Activated naive CD4-positive, alpha-beta T cell treated with anti-CD3 and anti-CD28 coated beads, Interleukin-2, amount 50 U/mL, for 16 hours (primary cell): ENCODE measurements at places on chromosomes 3 and 15.

GRCh38 chr3:197298945-197299854 lies 788 bp upstream of the DLG1 start:
- DNase-seq, result peak; percentile 34

DNA sequence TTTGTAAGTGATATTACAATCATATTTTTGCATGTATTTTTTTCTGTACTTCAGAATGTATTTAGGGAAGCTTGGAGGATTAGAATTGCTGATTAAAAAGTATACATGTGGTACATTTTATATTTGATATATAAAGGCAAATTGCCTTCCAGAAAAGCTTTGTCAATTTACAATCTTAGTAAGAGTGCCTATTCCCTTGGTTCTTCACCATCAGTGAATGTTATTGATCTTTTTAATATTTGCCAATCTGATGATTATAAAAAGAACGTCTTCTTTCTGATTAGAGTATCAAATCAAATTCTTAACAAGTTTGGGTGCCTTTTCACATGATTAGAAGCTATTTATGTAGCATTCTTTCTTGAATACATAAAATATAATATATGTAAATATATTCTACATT lies 9.1 kb downstream of the WDR49 start:
- no peak for DNase-seq

DNA sequence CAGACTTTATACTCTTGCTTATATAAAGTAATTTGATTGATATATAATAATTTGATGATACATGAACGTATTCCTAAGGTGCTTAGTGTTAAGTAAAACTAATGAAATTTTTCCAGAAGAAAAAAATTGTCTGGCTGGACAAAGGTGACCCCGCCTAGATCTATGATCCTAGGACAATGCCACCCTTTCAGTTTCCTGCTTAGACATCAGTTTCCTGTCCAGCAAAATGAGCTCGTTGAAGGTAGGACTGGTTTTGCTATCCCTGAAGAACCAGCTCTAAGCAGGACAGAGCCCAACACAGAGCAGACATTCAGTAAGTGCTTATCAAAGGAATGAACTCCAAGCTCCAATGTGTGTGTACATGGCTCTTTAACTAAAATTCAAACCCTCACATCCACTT lies 80.8 kb upstream of the SNTN start:
- DNase-seq, result no peak

GRCh38 chr3:197580253-197580691 lies 24.5 kb upstream of the BDH1 start:
- no peak for DNase-seq

GRCh38 chr3:128282380-128283196 lies 129.3 kb downstream of the EEFSEC start:
- DNase-seq, result no peak

- DNase-seq, result no peak
Observed at GRCh38 chr15:31393444-31394091, 66.9 kb downstream of the KLF13 start.

GRCh38 chr3:153892126-153892525 lies 229.1 kb upstream of the ARHGEF26 start:
- DNase-seq, result no peak

DNA sequence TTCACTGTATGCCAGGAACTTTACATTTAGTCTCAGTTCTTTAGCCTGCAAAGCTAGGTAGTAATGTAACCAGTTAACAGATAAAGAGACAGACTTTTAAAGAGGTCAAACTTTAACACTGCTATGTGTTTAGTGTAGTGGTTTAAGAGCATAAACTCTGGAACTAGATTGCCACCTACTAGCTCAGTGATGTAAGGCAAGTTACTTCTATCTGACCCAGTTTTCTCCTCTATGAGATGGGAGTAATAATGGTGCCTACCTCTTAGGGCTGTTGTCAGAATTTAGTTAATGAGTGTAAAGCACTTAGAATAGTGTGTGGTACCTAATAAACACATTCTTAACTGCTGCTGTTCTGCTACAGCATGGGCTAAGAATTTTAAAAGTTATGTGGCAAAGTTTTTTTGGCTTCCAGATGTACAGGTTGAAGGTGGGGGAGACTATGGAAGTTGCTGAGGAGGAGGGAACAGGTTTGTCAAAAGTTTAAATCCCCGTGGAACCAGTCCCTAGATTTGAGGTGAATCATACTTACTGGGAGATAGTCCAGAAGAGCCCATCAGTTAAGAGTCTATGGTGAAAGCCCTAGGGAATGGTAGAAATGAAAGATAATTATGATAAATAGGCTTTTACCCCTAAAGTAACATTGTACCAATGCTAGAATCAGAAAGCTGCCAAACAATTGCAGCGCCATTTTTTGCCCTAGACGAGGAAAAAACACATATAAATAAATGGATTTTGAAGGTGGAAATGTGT lies 13.9 kb downstream of the TSC22D2 start:
- no peak for DNase-seq

DNA sequence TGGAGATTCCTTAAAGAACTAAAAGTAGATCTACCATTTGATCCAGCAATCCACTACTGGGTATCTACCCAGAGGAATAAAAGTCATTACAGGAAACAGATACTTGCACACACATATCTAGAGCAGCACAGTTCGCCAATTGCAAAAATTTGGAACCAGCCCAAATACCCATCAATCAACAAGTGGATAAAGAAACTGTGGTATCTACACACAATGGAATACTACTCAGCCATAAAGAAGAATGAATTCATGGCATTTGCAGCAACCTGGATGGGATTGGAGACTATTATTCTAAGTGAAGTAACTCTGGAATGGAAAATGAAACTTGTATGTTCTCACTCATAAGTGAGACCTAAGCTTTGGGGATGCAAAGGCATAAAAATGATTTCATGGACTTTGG lies 23.8 kb downstream of the SLC7A14 start:
- no peak for DNase-seq

- DNase-seq, result peak; percentile 30
Observed at GRCh38 chr15:30882849-30883433, 20.8 kb upstream of the FAN1 start.

DNA sequence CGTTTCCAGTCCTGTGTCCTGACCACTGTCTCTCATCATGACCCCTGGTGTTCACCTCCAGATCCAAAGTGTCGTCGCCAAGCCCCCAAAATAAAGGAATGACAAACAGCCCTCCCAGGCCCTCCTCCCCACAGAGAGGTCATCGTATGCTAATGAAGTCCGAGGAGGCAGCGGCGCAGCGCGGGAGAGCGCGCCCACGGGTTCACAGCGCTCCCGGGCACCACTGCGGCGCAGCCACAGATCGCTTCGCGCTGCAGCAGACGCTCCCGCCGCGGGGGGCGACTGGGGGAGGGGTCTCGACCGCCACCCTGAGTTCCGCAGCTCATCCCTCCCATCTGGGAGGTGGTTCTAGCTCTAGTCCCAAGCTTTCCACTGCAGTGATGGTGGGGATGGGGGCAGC lies 1.3 kb downstream of the DGKG start:
- no peak for DNase-seq

DNA sequence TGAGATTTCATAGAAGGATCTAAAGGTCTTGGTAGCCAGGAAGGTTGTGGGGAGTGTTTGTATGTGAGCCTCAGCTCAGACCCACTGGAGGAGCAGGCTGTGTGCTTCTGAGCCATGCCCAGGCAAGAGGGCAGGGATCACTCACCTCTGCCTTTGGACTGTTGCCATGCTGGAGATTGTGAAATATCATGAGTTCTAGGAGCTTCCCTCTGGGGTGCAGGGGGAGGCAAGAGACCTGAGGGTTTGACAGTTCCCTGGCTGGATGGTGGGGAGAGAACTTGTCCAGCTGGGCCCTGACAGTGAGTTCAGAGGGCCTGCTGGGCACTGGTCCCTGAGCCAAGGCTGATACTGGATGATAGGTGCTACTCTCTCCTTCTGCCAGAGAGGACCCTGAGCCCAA lies 6.0 kb downstream of the SLC6A1 start:
- no peak for DNase-seq

DNA sequence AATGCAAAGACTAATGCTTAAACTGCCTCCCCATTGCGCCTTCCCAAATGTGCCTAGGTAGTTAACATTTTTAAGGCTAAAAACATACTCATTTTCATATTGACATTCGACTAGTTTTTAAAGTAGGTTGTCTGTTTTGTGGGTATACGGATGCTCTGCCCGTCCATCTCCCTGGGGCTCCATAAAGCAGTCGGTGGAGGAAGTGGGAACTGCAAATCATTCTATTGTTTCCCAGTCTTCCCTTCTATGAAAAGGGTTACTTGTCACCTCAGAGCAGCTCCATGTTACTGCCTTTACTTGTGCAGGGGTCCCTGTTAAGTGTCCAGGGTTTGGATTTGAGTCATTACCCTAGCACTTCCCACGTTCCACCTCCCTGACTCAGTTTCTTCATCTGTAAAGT lies 10.9 kb downstream of the CHCHD6 start:
- DNase-seq, result no peak

GRCh38 chr15:40183636-40184463 lies 23.0 kb downstream of the BUB1B start:
- no peak for DNase-seq

DNA sequence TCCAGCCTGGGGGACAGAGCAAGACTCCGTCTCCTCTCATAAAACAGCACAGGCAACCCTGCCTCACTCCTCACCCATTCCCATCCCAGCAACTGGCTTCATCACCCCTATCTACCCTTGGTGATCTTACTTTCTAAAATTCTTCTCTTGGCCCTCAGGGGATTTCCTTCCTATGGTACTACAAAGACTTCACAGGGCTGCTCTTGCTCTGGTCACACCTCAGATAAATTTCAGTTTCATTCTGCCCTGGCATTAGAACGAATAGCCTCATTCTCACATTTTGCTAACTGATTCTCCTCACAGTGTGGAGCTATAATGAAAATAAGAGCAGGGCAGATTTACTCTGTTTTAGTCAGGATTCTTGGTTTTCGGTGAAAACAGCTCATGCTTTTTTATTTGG lies 22.1 kb upstream of the CRBN start:
- no peak for DNase-seq

- no peak for DNase-seq
Observed at GRCh38 chr3:172065527-172065926, 26.1 kb downstream of the FNDC3B start.

GRCh38 chr15:34999906-35000305 lies 11.8 kb upstream of the ZNF770 start:
- DNase-seq, result no peak

DNA sequence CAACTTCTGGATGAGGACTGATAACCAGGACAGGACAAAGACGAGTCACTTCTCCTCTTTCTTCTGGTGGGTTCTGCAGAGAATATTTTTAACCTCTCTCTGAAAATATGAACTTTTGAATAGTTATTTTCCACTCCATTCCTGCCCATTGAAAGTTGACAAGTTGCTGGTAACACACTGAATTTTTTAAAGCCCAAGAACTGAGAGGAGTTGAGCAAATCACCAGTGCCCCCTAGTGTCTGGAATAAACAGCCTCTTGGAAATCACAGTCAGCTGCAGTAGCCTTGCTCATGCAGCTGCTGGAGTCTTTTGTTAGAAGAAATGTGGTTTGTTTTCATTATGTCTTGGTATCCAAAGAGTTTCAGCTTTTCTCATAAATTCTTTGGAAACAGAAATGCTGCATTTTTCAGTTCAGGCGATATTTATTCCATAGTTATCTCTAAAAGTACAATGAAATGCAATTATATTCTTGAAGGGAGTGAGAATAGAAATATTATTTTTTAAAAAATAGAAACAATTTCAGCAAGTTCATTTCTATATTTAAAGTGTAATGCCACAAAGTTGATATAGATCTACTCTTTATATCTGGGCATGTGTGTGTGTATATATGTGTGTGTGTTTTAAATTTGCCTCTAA lies 741.0 kb upstream of the CBLB start:
- peak; percentile 59 for DNase-seq

- DNase-seq, result no peak
Observed at GRCh38 chr3:55546866-55547669, 60.0 kb upstream of the WNT5A start.

- no peak for DNase-seq
Observed at GRCh38 chr3:124854009-124854408, 33.2 kb downstream of the ITGB5 start.

DNA sequence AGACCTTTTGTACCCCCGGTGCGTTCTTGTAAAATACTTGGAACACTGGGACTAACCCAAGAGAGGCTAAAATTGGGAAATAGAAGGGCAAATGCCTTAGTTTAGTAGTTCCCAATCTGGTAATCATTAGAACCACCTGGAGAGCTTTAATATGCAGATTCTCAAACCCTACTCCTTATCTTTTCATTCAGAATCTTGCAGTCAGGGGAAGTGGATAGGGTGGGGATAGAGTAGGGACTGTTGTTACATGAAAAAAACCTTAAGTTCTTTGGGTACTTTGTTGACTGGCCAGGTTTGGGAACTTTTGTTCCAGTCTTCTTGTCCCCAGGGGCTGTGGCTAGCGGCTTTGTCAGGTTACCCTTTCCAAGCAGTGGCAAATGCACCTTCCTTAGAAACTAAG lies 15.9 kb downstream of the MAPKBP1 start:
- no peak for DNase-seq

DNA sequence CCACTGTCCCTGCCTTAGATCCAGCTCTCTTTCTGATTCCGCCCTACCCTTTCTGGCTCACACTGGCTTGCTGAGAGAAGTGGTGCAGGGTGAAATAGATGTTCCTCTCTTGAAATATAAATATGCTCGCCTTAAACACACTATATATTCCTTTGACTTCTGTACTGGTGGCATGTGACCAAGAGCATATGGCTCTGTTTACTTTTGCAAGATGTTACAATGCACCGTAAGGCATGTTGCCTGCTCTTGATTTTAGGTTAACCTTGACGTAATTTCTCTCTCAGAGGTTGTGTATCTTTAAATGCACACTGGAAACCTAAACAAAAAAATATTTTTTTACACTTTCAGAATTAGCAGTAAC lies 749 bp downstream of the RSRC1 start:
- DNase-seq, result no peak

DNA sequence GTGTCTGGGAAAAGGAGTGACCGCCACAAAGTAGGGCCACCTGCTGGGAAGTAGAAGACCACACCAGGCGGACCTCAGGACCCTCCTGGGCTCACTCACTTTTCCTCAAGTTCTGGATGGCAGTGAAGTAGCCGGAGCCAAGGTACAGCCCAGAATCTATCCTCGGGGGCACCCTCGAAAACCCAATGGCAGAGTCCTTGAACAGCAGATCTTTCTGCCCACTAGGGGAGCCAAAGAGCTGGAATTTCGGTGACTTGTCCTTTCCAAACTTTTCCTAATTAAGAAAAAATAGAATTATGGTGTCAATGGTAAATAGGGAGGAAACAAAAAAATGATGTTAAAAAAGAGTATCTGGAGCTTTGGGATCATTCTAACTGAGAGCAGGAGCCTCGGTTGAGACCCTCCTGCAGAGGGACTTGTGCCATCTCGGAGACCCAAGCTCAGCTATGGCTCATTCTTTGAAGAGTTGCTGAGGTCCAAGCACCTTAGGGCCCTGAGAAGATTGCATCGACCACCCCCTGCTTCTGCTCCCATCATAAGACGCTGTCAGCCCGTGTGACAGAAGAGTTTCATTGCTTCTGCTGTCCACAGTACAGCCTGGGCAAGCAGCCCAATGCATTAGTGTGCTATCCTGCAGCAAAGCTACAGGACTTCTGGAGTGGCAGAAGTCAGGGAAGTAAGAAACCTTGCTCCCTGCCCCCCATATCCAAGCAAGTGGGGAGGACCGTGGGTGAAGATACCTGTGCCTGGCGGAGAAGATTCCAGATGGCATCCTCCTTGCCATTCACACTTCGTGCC lies 14.8 kb downstream of the LTF start:
- no peak for DNase-seq

GRCh38 chr15:46442184-46442583 lies 807.4 kb downstream of the SQOR start:
- DNase-seq, result no peak

- DNase-seq, result peak; percentile 46
Observed at GRCh38 chr15:90266061-90266431, 574 bp downstream of the NGRN start.
